ENCODE measurements at places on chromosomes 6 and 20.

- no peak for DNase-seq
Measured at GRCh38 chr6:47117314-47117713, 75.2 kb upstream of the ADGRF1 start.

- DNase-seq, result no peak
Measured at GRCh38 chr6:36743538-36744303, 46.1 kb downstream of the RAB44 start.

- DNase-seq, result no peak
Measured at GRCh38 chr6:98909236-98909635, 38.5 kb downstream of the FBXL4 start.

- DNase-seq, result no peak
Measured at GRCh38 chr6:132481189-132481588, 31.7 kb downstream of the STX7 start.

- no peak for DNase-seq
Measured at GRCh38 chr20:13687815-13688214, 49.1 kb upstream of the TASP1 start.

GRCh38 chr6:126767711-126768110 is 350.8 kb upstream of the RSPO3 start:
- no peak for DNase-seq

DNA sequence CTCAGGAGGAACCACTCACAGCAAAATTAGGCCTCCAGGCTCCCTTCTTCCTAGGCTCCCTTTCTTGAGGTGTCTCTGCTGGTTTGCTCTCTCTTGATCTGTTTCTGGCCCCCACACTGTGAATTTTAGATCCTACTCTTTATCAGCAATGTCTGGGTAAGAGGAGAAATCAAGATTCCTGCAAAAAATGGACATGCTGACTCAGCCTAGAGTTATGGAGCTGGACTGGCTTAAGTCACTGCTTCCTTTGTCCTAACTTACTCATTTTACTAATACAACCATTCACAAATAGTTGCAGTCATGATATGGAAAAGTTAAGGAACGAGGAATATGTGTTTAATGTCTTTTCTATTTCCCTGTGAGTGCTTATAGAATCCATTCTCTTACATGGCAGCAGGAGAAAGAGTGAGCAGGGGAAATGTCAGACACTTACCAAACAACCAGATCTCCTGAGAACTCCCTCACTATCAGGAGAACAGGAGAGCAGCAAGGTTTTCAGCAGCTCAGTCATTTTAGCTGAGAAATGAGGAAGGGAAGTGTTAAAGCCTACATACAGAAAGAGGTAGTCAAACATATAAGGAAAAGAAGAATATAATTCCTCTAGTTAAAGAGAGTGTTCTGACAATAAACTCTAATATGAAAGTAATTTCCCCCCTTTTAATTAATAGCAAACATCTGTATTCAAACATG is 160.8 kb downstream of the PDE7B start:
- DNase-seq, result no peak

DNA sequence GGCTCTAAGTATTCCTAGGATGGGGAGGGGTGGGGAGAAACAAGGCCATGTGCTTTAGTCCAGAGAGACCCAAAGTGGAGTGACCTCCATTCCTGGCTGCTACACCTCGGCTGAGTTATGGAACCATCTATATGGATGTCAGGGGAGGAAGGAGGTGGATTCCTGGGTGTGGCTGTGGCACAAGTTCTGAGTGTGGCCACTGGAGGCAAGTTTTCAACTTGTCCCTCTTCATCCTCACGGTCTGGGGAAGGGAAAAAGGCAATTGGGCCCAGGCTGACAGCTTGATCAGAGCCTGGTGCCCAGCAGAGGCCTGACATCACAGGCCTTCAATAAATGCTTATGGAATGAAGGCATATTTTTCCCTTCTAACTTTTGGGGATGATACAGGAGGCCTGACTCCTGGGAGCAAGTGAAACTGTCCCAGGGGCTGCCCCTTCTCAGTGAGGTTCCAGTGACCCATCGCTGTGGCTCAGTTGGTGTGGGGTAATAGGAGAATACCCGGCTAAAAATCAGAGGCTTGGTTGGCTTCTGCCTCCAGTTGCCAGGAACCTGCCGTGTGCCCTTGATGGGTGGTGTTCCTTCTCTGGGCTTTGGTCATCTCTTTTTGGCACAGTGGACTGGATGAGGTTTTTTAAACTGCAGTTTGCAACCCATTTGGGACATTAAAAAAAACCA is 1.8 kb upstream of the ITPR3 start:
- DNase-seq, result no peak

- no peak for DNase-seq
Measured at GRCh38 chr6:145620088-145620487, 115.2 kb downstream of the EPM2A start.

- no peak for DNase-seq
Measured at GRCh38 chr6:132199343-132199742, 201.9 kb downstream of the MOXD1 start.

DNA sequence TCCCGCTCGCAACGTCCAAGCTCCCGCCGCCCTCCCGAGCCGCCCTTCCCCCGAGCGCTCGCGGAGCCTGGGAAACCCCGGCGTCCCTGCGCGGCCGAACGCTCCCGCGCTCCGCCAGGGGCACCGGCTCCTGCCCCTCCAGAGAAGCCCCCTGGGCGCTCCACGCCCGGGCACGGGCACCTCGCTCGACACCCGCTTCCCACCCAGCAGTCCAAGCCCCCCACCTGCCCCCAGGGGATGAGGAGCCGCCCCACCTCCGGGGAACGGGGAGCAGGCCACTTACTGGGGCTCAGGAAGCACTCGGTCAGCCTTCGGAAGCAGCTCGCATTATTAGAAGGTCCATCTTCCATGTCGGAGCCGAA is 1.4 kb downstream of the PDE10A start:
- no peak for DNase-seq

- no peak for DNase-seq
Measured at GRCh38 chr6:18362058-18362561, 25.0 kb upstream of the RNF144B start.

- DNase-seq, result no peak
Measured at GRCh38 chr6:79468116-79468515, 69.1 kb downstream of the LCA5 start.

GRCh38 chr20:60691966-60692615 is 560.0 kb upstream of the CDH4 start:
- no peak for DNase-seq

GRCh38 chr6:4017834-4018170 is 61.1 kb downstream of the FAM217A start:
- no peak for DNase-seq

- no peak for DNase-seq
Measured at GRCh38 chr20:8089668-8090067, 42.4 kb upstream of the PLCB1 start.

DNA sequence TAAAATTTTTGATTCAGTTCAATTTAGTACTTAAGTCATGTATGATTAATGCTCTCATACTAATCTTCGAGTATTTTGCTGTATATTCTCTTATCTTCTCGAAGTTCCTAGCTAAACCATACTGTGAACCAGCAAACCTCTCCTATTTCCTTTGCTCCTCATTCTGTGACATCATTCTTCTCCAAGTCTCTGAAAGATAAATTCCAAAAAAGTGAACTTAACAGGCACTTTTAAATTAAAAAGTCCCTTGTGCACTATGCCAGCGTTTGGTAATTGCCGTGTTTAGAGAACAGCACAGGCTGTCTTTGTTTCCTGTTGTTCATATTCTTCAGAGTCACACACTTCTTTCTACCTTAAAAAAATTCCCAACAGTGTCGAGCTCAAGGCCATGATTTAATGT is 188.4 kb upstream of the PHACTR1 start:
- DNase-seq, result no peak

GRCh38 chr6:38492031-38492430 is 147.7 kb downstream of the BTBD9 start:
- DNase-seq, result no peak

GRCh38 chr6:80637312-80637711 is 530.8 kb downstream of the BCKDHB start:
- DNase-seq, result no peak

DNA sequence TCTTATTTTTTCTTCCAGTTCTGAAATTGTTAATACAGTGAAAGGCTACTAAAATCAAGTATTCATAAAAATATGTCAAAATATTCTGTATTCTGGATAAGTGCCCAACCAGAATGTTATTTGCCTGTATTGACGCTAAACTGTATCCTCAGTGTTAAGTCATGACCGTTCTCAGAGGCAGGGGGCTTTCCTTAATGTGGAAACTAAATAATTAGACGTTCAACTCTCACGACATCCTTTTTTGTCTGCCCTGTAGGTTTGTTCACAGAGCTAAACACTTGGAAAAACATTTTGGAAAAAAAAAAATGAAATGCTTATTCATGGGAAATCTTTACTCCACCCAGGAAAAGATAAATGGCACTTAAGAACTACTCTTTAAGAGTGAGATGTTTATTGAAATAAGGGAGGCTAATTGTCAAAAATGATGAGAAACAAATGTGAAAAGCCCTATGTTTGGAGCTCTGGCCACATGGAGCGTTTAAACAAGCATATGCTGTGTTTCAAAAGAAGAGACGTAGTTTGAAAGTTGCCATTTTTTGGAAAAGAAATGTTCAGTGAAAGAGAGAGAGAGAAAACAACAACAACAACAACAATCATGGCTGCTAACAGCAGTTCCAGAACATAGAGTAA is 453.1 kb upstream of the MARCKS start:
- no peak for DNase-seq

DNA sequence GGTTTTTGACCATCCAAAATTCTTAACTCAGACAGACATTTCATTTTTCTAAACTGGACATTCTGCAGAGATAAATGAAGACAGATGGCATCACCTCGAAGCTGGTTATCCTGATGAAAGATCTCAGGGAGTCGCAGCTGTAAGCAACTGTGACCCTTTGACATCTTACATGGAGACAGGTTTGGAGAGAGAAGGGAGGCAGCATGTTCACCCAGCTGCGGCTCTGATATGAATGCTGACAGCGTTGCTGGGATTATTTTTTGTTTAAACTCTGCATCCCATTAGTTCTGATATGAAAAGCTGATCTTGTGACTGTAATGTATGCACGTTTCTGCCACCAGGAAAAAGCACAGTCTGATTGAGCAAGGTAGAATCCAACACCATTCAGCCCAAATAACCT is 89.4 kb downstream of the C6orf118 start:
- DNase-seq, result no peak

GRCh38 chr20:51884561-51884960 is 82.2 kb upstream of the SALL4 start:
- DNase-seq, result no peak

DNA sequence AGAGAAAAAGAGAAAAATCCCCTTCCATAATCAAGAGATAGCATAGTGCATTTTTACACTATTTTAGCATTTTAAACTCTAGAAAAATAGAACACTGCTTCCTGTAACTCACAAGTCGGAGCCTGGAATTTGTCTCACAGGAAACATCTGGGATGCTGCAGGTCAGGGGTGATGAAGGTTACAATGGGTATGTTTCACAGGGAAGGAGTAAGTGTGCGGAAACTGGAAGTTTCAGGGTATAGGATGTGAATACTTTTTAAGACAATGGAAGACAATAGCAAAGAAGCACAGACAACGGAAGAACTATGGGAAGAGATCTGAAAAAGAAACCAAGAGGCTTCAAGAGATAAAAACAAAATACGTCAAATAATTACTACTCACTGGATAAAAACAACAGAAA is 361.0 kb upstream of the MARCKS start:
- no peak for DNase-seq

DNA sequence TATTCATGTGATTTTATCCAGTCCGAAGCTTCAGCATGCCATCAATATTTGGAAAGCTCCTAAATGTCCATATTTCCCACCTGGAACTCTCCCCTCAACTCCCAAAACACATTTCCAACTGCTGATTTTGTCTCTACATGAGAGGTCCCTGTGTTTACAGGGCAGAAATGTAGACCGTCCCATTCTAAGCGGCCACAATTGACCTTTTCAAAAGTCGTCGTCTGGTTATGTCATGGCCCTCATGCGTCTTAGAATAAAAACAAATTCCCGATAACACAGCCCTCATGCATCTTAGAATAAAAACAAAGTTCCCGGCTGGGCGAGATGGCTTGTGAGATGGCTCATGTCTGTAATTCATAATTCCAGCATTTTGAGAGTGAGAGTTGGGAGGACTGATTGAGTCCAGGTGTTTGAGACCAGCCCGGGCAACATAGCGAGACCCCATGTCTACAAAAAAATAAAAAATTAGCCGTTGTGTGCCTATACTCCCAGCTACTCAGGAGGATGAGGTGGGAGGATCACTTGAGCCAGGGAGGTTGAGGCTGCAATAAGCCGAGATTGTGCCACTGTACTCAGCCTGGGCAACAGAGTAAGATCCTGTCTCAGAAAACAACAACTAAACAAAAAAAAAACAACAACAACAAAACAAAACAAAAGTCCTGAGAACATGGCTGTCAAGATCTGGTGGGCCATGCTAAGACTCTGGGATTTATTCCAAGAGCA is 6.4 kb upstream of the ZNF217 start:
- no peak for DNase-seq

GRCh38 chr6:170505306-170505705 is 47.8 kb downstream of the PSMB1 start:
- DNase-seq, result no peak

- DNase-seq, result no peak
Measured at GRCh38 chr6:43570876-43571441, 4.9 kb downstream of the XPO5 start.

DNA sequence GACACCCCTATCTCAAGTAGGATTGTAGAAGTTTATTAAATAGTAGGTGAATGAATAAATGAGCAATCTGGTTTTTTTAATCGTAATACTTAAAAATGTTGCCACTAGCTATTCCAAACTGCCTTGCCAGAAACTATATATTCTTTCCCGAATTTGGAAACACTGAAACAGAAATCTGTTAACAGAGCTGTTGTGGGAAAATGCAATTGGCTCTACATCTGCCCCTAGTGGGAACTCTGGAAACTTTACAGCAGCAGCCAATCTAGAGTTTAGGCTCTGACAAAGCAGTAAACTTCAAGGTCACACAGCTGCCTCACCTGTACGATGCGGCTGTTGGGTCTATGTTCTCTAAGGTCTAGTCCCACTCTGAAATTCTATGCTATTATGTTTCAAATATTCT is 41.7 kb downstream of the SYNE1 start:
- DNase-seq, result no peak

All from activated naive CD4-positive, alpha-beta T cell treated with anti-CD3 and anti-CD28 coated beads, Interleukin-2, amount 50 U/mL, for 16 hours (primary cell).